RWPE2 (cell line): ENCODE measurements at places on chromosomes 2 and 18.

DNA sequence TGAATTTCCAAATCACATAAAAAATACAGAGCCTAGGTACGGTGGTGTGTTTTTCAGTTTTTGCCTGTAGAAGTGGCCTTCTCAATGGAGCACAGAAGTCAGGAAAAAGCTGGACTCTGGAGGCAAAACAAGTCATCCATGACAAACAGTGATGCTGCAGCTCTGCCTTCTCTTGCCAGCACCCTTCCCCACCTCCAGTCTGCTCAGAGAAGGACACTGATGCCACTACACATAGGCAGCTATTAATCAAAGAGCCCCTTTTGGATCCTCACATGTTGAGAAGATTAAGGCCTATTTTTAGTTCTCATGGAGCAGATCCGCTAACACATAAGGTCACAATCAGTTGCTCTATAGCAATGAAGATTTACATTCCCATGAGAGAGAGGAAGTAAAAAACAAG, 181.6 kb upstream of the GALNT5 start:
- DNase-seq, result no peak

- no peak for DNase-seq
Measured at GRCh38 chr2:217220228-217221013, 360.6 kb upstream of the TNP1 start.

DNA sequence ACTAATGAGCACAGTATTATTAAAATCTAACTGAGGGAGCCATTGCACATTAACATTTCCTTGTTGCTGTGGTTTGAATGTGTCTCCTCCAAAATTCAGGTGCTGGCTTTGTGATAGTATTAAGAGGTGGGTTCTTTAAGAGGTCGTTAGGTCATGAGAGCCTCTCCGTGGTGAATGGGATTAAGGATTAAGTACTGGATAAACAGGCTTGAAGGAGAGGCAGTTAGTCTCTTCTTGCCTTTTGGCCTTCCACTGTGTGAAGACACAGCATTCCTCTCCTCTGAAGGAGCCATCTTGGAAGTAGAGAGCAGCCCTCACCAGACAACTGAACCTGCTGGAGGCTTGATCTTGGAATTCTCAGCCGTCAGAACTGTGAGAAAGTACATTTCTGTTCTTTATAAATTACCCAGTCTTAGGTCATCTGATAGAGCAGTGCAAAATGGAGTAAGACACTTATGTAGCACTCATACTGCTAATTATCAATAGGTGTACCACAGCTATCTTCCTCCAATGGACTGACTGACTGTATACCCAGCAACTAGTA, 182.7 kb downstream of the MYO3B start:
- DNase-seq, result no peak

DNA sequence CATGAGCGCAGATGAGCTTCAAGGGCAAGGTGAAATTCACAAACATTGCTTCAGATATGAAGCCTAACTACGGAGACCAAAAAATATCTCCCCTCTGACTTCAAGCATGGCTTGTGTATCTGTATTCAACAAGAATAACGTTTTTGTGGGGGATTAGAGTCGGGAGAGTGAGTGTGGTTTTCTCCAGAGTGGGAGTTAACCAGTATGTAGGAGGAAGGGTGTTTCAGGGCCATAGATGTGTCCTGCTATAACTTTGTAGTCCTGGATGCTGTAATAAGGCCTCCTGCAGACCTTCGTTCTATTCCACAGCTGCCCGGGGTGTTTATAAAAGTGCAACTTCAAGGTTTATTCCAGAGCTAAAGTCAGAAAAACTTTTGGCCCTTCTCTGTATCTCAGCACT, 12.9 kb upstream of the C2orf74 start:
- no peak for DNase-seq

DNA sequence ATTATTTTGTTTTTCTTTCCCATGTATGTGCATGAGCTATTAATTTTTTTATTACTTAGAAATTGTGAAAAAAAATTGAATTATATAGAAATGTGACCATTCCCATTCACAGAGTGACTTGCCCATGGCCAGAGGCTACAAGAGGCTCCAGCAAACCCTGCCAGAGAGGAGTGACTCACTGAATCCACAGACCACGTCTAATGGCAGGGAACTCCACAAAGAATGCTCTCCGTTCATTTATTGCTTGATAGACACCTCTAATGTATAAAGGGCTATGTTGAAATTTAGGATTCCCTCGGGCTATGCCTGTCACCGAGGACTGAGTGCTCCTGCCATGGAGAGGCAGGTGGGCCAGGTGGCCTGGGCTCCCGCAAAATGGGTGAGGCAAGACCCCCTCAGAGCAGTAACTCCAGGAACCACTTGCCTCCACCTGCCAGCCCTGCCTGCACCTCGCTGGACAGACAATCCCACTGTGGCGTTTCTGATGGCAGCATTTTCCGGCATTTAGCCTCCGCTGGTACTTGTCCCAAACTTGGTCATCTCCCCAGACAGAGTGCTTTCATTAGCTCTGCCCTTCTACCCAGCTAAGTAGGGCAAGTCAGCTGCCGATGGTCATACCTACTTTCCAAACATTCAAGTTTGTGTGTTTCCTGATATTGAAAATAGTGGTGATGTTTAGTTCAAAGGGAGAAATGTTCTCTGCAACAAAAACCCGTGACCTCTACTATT, 200.3 kb downstream of the PRKCE start:
- peak; percentile 75 for DNase-seq

DNA sequence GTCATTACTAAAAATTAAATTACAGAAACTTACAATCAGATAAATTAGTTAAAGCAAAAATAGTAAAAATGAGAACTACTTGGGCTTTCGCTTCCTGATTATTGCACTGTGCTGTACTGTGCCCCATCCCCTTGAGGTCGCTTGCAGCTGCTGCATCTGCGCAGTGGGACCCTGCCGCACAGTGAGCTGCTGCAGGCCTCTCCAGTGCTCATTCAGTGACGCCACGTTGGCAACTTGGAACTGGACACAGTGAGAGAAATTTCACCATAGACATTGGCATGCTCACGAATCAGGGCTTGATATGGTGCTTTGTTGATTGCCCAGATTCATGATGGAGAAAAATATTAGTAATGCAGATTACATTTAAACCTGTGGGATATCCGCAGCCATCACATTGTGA, 290.8 kb upstream of the MYT1L start:
- DNase-seq, result no peak

GRCh38 chr2:101844055-101844635, 146.6 kb downstream of the MAP4K4 start:
- no peak for DNase-seq

DNA sequence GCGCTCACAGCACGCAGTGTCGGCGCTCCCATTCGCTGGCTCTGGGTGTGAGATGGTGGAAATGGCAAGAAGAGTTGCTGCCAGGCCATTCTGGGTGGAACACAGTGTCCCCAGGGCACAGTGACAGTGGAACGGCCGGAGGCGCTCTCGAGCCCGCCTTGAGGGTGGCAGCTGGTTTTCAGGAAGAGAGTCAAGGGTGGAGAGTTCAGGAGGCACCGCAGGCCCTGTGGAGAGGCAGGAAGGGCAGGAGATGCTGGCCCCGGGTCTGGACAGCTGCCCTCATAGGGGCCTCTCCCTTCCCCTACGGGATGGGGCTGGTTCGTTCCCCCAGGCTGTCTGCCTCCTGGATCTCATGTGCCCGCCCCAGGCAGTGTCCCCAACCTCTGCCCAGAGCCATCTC, 12.5 kb downstream of the GPC1 start:
- no peak for DNase-seq

DNA sequence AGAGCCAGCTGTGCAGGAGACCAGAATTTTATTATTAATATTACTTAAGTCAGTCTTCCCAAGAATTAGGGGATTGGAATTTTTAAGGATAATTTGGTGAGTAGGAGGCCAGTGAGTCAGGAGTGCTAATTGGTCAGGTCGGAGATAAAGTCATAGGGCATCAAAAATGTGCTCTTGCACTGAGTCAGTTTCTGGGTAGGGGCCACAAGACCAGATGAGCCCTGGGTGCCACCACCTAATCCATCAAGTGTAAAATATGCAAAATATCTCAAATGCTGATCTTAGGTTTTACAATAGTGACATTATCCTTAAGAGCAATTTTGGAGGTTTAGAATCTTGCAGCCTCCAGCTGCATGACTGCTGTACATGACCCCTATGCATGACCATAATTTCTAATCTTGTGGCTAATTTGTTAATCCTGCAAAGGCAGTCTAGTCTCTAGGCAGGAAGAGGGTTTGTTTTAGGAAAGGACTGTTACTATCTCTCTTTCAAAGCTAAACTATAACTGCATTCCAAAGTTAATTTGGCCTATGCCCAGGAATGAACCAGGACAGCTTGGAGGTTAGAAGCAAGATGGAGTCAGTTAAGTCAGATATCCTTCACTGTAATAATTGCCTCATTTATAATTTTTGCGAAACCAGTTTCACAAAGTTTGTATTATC, 215.9 kb downstream of the RNF152 start:
- no peak for DNase-seq

DNA sequence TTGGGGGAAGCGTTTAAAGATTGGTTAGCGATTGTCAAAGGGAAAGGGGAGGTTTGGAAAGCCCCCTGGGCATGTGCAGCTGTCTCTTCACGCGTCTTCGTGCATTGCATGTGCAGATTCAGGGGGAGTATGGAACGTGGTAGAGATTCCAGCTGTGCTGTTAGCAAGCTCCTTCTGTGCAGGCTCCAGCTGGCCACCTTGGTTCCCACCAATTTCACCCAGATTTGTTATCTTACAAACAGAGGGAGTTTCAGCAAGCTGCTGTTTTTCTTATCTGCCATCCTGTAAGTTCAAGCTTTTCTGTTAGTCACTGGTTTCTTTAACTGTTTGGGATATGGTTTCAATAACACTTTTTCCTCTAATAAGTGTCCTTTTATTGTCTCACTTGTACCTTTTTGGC, 30.4 kb downstream of the FARP2 start:
- no peak for DNase-seq

DNA sequence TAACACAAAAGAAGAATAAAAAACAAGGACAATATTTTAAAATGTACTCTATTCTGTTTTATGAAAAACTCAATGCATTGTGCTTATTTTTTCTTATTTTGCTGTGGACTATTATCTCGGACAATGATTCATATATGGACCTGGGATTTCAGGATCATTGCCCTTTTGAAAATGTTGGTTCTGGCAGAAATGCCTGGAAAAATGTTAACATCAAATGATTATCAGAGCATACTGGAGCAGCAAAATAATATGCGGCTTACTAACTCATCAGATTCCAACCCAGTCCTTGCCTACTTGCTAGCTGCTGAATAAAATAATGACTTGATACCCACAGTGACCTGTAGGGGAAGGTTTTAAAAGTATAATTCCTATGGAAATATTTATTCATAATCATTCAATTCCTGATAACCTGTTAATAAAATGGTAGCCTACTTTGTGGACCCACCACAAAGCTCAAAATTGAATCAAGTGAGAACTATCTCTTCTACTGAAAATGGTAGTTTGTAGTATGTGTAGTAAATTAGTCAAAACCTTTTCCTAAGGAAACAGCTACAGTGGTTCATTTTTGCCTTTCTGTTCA, 117.4 kb downstream of the NEB start:
- no peak for DNase-seq

DNA sequence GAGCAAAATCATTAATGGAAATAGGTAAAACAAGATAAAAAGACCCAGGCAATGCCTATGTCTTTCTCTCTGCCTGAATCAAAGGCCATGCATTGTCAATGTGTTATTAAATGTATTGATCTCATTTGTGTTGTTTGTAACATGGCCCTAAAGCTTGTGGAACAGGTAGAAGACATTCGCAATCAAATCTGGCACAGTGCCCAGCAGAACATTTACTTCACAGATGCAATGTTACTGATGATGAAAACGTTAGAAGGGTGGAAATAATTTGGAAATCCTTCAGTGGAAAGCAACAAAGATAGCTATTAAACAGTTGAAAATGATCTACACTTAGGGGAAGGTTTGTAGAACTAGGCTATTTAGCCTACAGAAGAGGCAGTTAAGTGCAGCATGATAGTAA, 368.2 kb downstream of the EPHA4 start:
- DNase-seq, result no peak

GRCh38 chr2:26438926-26439325, 37.2 kb downstream of the DRC1 start:
- DNase-seq, result no peak

DNA sequence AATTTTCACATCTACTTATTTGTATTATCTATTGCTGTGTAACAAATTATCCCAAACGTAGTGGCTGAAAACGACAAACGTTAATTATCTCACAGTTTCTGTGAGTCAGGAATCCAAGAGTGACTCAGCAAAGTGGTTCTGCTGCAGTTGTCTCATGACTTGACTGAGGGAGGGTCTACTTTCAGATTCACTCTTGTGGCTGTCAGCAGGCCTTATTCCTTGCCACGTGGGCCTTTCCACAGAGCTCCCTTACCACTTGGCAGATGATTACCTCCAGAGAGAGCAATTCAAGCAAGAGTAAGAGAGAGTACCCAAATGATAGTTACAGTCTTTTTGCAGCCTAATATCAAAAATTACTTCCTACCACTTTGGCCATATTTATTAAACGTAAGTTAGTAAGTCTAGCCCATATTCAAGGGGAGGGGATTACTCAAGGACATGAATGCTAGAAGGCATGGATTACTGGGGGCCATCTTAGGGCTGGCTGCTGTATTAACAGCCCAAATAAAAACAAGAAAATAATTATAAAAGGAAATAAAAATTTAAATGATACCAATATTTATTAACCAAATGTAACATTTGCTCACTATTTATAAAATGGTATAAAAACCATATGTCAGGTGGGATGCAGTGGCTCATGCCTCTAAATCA, 48.7 kb upstream of the NBEAL1 start:
- DNase-seq, result no peak

DNA sequence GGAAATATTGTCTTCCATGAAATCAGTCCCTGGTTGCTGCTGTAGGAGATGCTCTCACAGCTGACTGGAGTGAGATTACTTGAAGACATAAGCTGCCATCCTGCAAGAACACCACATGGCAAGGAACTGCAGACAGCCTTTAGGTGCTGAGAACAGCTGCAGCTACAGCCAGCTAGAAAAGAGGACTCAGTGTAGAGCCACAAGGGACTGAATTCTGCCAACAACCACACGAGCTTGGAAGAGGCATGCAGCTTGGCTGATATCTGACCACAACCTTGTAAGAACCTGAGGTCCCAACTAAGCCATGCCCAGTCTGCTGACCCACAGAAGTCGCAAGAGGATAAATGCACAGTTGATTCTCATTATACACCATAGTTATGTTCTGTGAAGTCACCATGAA, 181.8 kb upstream of the ARL4C start:
- no peak for DNase-seq

GRCh38 chr2:229780856-229781773, 66.8 kb upstream of the DNER start:
- DNase-seq, result no peak

DNA sequence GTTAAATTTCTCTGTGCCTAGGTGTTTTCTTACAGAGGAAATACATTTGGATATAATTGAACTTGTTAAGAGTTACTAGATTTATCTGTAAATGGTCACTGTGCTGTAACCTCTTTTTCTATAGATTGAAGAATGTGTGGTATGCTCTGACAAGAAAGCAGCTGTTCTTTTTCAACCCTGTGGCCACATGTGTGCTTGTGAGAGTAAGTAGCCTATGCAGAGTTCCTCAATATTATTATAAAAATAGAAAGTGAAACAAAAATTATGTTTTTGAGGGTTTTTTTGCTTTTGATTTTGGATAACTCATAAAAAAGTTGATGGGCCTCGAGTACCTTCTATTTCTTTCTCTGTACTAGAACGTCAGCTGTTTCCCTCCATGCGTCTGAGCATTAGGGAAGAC, 112.4 kb downstream of the MIB1 start:
- no peak for DNase-seq

- DNase-seq, result no peak
Measured at GRCh38 chr18:26460449-26461091, 87.8 kb downstream of the KCTD1 start.
